ENCODE measurements at places on chromosomes 7 and 10. TPM values are rescaled to one million over a fixed set of nuclear protein-coding genes. Genes with fewer than 3 reads are reported as not detected.

The DIP2C gene
- 3.8 TPM for total RNA-seq

The ELFN1 gene
- total RNA-seq: not detected

The MYL7 gene
- total RNA-seq: not detected

The MAGI2 gene
- 0.58 TPM for total RNA-seq

DNA sequence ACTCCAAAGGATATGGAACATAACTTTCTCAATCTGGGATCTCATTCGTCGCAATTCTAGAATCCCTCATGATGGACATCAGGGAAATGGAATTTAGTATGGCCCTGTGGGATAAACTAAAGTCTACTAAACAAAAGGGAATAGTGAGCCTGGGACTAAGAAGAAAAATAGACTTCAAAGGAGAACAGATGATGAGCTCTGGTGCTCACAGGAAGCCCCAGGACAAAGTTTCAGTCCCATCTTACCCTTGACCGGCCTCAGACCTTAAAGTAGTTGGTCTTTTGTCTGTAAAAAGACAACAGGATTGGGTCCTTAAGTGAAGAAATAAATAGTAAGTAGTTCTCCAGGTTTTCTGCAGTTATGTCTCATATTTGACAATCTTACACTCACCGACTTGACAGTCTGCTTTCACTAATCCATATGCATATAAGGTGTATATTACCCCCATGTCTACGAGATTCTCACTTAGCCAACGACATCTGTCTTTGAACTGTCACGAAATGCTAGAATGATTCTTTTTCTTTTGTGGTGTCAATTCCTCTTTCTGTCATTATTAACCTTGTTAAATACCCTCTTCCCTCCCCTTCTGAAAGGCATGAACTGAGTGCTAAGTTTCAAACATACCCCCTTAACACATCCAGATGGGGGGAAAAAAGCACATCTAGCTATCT is 10.9 kb upstream of the IKZF1 start:
- no peak for DNase-seq

- no peak for DNase-seq
Measured at GRCh38 chr7:44045226-44046014, 918 bp downstream of the DBNL start.

DNA sequence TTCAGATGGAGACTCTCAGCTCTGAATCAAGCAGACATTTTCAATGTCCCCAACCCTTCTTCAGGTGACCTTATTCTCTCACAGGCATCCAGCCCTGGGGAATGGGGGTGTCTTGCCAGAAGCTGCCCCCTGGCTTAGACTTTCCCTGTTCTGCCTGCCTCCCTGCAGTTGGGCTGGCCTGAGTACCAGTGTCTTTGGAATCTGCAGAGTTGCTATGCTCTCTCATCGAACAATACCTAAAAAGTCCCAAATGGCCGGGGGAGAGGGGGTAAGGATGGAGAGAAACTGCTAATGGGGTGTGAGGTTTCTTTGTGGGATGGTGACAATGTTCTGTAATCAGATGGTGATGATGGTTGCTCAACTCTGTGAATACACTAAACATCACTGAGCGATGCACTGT is 20.6 kb downstream of the SLC18A2 start:
- no peak for DNase-seq

DNA sequence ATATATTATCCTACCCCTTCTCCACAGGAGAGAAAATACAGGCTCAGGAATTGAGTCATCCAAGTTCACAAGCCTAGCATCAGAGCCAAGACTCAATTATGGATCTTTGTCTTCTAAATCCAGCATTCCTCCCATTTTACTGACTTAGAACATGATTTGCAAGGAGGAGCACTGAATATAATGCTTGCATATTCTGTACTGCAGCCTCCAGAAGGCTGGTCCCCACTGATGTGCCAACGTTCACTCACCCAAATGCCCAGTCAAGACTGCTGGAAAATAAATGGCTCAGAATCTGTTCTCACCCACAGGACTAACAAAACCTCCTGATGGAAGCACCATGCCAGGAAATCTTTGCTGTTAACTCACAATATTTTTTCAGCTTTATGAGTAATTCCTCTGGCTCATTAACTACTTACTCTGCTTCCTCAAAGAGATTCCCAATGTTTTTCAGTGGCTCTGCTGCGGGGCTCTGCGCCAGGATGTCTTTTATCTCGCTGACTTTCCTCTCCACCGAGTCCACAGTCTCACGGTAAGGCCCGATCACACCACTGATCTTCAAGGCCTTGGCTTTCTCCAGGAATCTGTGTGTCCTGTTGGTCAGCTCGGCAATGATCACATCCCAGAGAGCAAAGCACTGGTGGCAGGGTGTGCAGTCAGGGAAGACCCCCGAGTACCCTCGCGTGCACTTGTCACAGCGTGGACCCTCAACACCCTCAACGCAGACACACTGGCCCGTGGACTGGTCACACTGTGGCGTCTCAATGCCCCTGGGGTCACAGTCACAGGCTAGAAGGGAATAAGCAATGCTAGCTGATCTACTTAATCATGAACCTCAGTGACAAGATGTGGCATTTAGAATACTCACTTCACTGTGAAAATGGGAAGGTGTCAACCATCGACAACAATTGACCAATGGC is 48.8 kb downstream of the DLD start:
- no peak for DNase-seq

GRCh38 chr10:374354-374753 is 239.1 kb downstream of the ZMYND11 start:
- DNase-seq: no peak

GRCh38 chr10:120978589-120979252 is 127.6 kb downstream of the WDR11 start:
- DNase-seq: no peak

DNA sequence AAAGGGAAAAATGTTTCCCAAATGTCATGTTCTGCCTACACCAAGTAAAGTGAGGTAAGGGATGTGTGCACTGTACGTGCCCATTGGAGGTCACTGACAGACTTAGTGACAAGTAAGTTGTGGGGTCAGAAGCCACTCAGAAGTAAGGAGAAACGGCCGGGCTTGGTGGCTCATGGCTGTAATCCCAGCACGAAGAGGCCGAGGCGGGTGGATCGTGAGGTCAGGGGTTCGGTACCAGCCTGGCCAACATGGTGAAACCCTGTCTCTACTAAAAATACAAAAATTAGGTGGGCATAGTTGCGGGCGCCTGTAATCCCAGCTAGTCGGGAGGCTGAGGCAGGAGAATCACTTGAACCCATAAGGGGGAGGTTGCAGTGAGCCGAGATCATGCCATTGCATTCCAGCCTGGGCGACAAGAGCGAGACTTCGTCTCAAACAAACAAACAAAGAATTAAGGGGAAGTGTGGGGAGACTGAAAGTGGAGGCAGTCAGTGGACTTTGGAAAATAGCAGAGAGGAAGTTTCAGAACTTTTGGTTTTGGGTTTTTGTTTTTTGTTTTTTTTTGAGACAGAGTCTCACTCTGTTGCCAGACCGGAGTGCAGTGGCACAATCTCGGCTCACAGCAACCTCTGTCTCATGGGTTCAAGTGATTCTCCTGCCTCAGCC is 114.8 kb downstream of the WDFY4 start:
- no peak for DNase-seq

GRCh38 chr7:2477447-2478398 is 1.5 kb upstream of the GRIFIN start:
- peak; percentile 58 for DNase-seq

DNA sequence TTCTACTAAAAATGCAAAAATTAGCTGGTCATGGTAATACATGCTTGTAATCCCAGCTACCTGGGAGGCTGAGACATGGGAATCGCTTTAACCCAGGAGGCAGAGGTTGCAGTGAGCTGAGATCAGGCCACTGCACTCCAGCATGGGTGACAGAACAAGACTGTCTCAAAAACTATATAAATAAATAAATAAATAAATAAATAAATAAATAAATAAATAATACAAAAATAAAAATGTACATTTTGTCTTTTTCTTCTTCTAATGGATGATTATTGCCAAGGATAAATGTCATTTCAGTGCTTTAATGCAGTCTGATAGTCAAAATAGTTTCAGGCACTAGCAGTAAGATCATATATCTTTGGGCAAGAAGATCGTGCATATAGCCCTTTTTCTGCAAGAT is 727.6 kb upstream of the SEMA3D start:
- DNase-seq: no peak

GRCh38 chr10:74824900-74825370 is 1.5 kb upstream of the KAT6B start:
- DNase-seq: peak; percentile 47

- no peak for DNase-seq
Measured at GRCh38 chr10:77907900-77908717, 18.4 kb downstream of the DLG5 start.

- no peak for DNase-seq
Measured at GRCh38 chr7:148505645-148506375, 84.8 kb upstream of the C7orf33 start.

GRCh38 chr7:15684111-15684800 is 2.2 kb downstream of the MEOX2 start:
- DNase-seq: no peak

GRCh38 chr10:47285381-47286115 is 14.4 kb upstream of the GDF10 start:
- no peak for DNase-seq

- DNase-seq: no peak
Measured at GRCh38 chr10:78830062-78830975, 238.4 kb upstream of the ZMIZ1 start.

- no peak for DNase-seq
Measured at GRCh38 chr7:3861941-3862340, 560.9 kb downstream of the SDK1 start.

DNA sequence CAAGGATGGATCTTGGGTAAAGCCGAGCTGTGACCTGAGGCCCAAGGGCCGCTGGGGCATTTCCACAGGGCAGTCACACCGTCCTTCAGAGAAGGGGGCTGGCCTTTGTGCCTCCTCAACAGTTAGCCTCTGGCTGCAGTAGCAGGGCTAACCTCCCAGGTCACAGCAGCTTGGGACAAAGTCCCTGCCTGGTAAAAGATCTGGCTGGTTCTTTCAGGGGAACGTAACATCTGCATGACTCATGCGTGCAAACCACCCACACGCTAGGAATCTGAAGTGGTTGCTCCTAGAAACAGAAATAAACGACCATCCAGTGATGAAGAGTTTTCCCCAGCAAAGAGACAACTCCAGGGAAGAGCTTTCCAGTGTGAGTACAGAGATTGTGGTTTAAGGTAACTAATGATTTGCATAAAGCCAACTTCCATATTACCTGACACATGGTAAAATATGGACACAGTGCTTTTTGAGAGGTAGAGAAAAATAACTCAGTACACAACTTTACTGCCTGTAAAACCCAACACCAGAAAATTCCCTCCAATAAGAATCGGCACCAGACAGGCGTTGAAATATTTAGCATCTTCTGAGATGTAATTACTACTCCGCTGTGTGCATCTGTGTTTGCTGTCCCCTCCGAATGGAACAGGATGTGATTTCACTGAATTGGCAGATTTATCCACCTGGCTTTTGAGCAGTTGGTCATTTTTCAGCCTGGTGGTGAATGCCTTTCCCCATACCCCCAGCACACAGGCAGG is 84.9 kb upstream of the ADRB1 start:
- no peak for DNase-seq

DNA sequence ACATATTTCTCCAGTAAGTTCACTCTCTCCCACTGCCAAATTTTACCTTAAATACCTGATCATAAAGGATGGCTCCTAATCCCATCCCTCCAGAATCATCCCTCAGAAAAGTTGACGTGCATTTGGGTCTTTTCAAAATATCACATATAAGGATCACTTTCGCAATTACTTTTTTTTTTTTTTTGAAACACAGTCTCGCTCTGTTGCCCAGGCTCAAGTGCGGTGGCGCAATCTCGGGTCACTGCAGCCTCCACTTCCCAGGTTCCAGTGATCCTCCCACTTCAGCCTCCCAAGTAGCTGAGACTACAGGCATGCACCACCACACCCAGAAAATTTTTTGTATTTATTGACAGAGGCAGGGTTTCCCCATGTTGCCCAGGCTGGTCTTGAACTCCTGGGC is 17.4 kb downstream of the ZCWPW1 start:
- DNase-seq: no peak
